ENCODE measurements at places on chromosomes 2 and 18.

DNA sequence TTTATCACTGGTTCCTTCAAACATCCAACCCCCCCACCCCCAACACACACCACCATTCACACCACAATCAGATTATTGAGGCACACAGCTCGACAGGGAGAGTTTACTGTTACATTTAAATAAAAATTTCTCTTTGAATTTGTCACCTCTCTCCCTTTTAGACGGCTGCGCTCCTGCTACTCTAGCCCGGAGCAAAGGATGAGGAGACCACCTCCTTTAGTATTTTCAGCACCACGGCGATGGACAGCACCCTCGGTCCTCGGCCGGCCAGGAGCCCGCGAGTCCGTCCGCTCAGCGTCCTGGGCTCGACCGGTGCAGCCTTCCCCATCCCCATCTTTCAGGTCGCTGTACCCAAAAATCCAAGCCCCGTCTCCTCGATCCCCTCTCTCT is 892 bp downstream of the CELF4 start:
- no peaks in the 10 kb centered on the region for H3K36me3 ChIP-seq
- no peaks in the 10 kb centered on the region for H3K4me1 ChIP-seq
- H3K4me3 ChIP-seq: peak overlapping the region; percentile 63
- H3K27ac ChIP-seq: no peak overlapping the region
- DNase-seq: peak; percentile 66

GRCh38 chr2:310994-311393 is 23.1 kb upstream of the ALKAL2 start:
- DNase-seq: no peak
- no peaks in the 10 kb centered on the region for H3K27me3 ChIP-seq
- H3K4me1 ChIP-seq: no peaks in the 10 kb centered on the region
- no peak overlapping the region for H3K4me3 ChIP-seq
- no peaks in the 10 kb centered on the region for H3K36me3 ChIP-seq
- no peak overlapping the region for H3K27ac ChIP-seq

GRCh38 chr2:28758459-28758858 is 6.8 kb downstream of the PPP1CB start:
- 0 out of 2 replicates have a peak, but pooled peaks cover 6% of the 10 kb centered on the region for H3K36me3 ChIP-seq
- peaks cover 43% of the 10 kb centered on the region for H3K4me1 ChIP-seq
- H3K27me3 ChIP-seq: no peaks in the 10 kb centered on the region
- no peak overlapping the region for H3K27ac ChIP-seq

DNA sequence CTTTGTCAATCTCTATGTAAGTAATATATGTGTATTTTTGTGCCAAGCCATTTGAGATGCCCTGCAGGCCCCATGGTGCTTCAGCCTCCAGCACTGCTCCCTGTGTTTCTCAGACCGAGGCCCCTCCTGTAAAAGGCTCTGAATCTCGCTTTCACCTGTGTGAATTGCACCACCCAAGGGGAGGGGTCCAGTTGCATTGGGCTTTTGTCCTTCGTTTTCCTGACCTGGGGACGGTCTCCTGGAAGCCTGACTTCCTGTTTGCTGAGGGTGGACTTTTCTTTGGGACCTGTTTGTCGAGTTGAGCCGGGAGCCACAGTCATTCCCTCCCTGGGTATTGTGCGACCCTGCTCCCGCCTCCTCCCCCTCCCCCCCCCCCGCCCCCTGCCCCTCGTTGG is 48.9 kb downstream of the AGAP1 start:
- H3K27me3 ChIP-seq: no peaks in the 10 kb centered on the region
- no peak for DNase-seq
- H3K36me3 ChIP-seq: no peaks in the 10 kb centered on the region
- no peak overlapping the region for H3K4me3 ChIP-seq
- H3K4me1 ChIP-seq: peaks cover 6% of the 10 kb centered on the region
- no peak overlapping the region for H3K27ac ChIP-seq

- H3K27me3 ChIP-seq: no peaks in the 10 kb centered on the region
- H3K27ac ChIP-seq: peak overlapping the region; percentile 97
- H3K4me1 ChIP-seq: peaks cover 41% of the 10 kb centered on the region
- H3K4me3 ChIP-seq: 0 out of 2 replicates have a peak overlapping the region, but pooled peaks have one; percentile 55
- H3K36me3 ChIP-seq: no peaks in the 10 kb centered on the region
Measured at GRCh38 chr2:64858541-64859311, 130.5 kb upstream of the SLC1A4 start.

- H3K27me3 ChIP-seq: no peaks in the 10 kb centered on the region
- H3K4me3 ChIP-seq: no peak overlapping the region
- H3K36me3 ChIP-seq: no peaks in the 10 kb centered on the region
- H3K27ac ChIP-seq: no peak overlapping the region
Measured at GRCh38 chr18:61694236-61694635, 198.6 kb downstream of the RNF152 start.

GRCh38 chr2:128630974-128631697 is 312.5 kb upstream of the HS6ST1 start:
- DNase-seq: no peak
- peaks cover 10% of the 10 kb centered on the region for H3K4me1 ChIP-seq
- no peaks in the 10 kb centered on the region for H3K36me3 ChIP-seq
- H3K27ac ChIP-seq: no peak overlapping the region
- no peak overlapping the region for H3K4me3 ChIP-seq

DNA sequence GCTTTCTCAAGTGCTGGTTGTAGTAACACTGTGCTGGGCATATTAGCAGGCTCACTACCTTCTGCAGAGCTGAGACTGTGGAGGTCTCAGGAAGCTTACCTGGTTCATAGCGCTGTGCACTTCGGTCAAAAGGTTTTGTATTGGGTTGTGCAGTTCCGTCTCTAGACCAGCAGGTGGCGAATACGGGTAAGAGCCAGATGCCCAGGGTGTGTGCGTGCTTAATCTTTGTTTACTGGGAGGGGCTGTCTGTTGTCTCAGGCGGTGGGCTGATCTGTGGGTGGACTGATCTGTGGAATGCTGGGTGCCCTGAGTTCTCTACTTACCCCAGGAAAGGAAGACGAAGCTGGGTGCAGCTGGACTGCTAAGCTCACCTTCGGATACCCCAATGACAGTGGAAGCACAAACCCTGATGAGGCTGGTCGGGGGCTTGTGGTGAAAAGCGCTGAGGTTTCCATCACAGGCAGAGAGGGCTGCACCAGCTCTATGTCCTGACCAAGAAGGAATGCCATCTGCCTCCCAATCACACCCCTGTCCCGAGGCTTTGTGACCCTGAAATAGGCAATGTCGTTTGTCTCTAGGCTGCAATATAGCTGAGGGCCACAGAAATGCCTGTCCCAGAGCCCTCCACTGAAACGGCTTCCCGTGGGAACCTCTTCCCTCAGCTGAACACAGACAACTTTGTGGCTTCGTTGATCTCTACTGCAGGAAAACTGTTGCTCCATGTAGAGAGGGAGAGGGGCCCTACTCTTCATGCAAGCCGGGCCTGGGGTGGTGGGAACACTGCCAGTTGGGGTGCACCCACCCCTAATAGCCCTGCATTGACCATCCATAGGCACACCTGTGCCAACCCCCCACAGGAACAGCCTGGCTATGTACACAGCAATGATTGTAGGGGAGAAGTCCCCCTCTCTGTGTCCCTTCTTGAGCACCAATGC is 45.9 kb upstream of the FAM117B start:
- H3K36me3 ChIP-seq: no peaks in the 10 kb centered on the region

DNA sequence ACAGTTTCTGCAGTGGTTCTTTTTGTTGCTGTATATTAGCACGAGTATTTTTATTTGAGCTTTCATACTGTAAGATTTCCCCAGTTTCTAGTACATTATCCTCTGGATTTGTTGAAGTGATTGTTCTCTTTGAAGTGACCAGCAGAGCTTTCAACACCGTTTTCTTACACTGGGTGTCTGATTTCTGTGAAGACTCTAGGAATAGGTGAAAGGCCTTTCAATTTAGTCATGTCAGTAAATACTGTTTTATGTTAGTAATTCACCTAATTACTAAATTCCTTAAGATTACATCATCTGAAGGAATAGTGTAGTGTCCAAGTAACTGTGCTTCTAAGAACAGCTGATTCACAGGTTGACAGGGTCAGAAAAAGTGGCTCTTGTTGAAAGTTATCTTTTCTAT is 2.3 kb downstream of the PPM1B start:
- H3K4me1 ChIP-seq: peaks cover 30% of the 10 kb centered on the region
- H3K4me3 ChIP-seq: peak overlapping the region; percentile 87
- H3K36me3 ChIP-seq: no peaks in the 10 kb centered on the region
- H3K27ac ChIP-seq: peak overlapping the region; percentile 54
- H3K27me3 ChIP-seq: no peaks in the 10 kb centered on the region
- DNase-seq: peak; percentile 64

- no peak for DNase-seq
- no peak overlapping the region for H3K27ac ChIP-seq
- H3K4me3 ChIP-seq: no peak overlapping the region
- H3K36me3 ChIP-seq: peaks cover 6% of the 10 kb centered on the region
- H3K4me1 ChIP-seq: peaks cover 23% of the 10 kb centered on the region
Measured at GRCh38 chr2:51959696-51960095, 927.8 kb upstream of the NRXN1 start.

DNA sequence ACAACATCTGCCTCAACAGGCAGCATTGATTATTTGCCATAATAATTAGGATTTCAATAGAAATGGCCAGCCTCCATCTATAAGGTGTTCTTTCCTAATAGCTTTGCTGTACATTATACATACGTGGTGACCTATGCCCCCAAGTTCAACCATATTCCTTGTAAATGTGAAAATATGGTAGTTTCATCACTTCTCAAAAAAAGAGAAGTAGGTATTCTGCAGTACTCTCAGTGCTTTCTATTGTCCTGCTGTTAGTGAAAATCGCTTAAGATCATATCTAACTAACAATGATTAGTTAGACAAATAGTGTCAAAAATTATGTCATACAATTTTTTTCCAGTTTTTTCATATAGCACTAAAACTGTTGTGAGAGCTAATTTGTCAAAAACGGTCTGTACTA is 79.6 kb downstream of the SLC4A10 start:
- no peak overlapping the region for H3K27ac ChIP-seq
- H3K4me1 ChIP-seq: peaks cover 7% of the 10 kb centered on the region
- H3K27me3 ChIP-seq: no peaks in the 10 kb centered on the region
- no peak for DNase-seq

- no peak overlapping the region for H3K4me3 ChIP-seq
- DNase-seq: peak; percentile 34
- no peaks in the 10 kb centered on the region for H3K36me3 ChIP-seq
- no peak overlapping the region for H3K27ac ChIP-seq
- H3K4me1 ChIP-seq: no peaks in the 10 kb centered on the region
Measured at GRCh38 chr2:149826471-149827125, 239.0 kb upstream of the MMADHC start.

GRCh38 chr2:196168181-196168580 is 3.2 kb downstream of the STK17B start:
- no peaks in the 10 kb centered on the region for H3K36me3 ChIP-seq
- peak; percentile 60 for DNase-seq
- H3K27me3 ChIP-seq: no peaks in the 10 kb centered on the region
- H3K27ac ChIP-seq: no peak overlapping the region

GRCh38 chr2:193581807-193582206 is 1387.1 kb upstream of the TMEFF2 start:
- H3K36me3 ChIP-seq: no peaks in the 10 kb centered on the region
- no peaks in the 10 kb centered on the region for H3K4me1 ChIP-seq

DNA sequence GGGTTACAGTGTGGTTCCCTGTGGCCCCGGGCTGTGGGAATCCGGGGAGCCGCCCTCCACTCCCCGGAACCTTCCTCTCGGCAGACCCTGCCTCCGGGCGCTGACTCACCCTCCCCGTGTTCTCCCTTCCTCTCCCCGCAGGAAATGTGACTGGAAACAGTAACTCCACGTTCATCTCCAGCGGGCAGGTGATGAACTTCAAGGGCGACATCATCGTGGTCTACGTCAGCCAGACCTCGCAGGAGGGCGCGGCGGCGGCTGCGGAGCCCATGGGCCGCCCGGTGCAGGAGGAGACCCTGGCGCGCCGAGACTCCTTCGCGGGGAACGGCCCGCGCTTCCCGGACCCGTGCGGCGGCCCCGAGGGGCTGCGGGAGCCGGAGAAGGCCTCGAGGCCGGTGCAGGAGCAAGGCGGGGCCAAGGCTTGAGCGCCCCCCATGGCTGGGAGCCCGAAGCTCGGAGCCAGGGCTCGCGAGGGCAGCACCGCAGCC is 59.5 kb downstream of the TNFRSF11A start:
- H3K4me1 ChIP-seq: no peaks in the 10 kb centered on the region
- no peaks in the 10 kb centered on the region for H3K27me3 ChIP-seq
- H3K27ac ChIP-seq: no peak overlapping the region

DNA sequence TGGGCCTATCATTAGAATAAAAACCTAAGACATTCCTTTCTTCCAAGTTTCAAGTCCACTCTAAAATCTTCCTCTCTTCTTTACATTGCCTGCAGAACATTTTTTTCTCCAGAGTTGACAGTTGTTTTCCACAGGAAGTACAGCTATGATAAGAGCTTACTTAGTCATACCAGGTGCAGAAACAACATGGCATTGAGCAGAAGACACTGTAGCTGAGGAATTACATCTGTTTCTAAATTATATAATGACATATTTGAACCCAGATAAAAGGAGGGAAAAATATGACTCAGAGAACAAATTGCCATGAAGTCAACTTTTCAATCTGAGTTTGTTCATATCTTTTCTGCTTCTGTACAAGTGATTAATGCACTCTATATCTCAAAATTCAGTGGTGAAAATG is 30.2 kb downstream of the CMPK2 start:
- no peak overlapping the region for H3K27ac ChIP-seq
- DNase-seq: no peak
- no peak overlapping the region for H3K4me3 ChIP-seq

- H3K27me3 ChIP-seq: no peaks in the 10 kb centered on the region
- H3K27ac ChIP-seq: no peak overlapping the region
- no peaks in the 10 kb centered on the region for H3K36me3 ChIP-seq
- no peaks in the 10 kb centered on the region for H3K4me1 ChIP-seq
- no peak for DNase-seq
Measured at GRCh38 chr18:76246590-76246989, 248.5 kb downstream of the ZNF516 start.

DNA sequence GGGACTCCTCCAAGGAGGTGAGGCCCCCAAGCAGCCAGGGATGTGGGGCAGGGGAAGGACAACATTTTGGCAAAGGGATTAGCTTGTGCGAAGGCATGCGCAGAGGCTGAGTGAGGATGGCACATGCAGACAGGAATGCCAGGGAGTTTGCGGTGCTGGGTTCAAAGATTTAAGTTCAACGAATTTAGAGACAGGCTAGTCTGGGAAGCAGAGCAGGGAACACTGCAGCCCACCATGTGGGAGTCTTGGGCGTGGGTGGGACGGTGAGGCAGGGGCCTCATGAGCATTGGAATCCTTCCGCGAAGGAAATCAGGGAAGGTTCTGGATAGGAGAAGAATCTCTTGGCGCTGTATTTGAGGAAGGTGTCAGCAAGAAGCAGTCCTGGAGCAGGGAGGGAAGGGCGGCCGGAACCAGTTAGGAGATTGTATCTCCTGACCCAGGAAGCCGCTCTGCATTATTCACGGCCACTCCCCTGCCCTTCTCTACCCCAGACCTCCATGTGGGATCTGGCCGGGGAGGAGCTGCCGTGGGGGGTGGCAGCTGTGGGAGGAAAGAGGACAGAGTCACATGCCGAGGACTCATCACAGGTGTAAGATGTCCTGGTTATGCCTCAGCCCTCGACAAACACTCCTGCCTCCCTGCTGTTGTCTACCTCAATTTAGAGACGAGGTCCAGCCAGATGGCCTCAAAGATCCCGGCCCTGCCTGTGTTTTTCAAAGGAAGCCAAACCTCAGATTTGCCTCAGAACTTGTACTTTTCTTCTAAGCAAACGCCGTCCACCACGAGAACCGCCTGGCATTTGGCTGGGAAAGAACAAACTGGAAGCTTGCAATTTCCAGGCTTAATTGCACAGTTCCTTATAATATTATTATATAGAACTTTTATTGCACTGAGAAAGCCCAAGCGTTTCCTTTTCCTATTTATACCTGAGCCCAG is 123.7 kb upstream of the SMAD2 start:
- no peaks in the 10 kb centered on the region for H3K4me1 ChIP-seq
- H3K36me3 ChIP-seq: no peaks in the 10 kb centered on the region
- no peak for DNase-seq
- H3K27ac ChIP-seq: no peak overlapping the region

All from GM23248 (cell line).